Epithelial cell of proximal tubule (primary cell): ENCODE measurements at places on chromosomes 3 and 15. TPM values are rescaled to one million over a fixed set of nuclear protein-coding genes. Genes with fewer than 3 reads are reported as not detected.

DNA sequence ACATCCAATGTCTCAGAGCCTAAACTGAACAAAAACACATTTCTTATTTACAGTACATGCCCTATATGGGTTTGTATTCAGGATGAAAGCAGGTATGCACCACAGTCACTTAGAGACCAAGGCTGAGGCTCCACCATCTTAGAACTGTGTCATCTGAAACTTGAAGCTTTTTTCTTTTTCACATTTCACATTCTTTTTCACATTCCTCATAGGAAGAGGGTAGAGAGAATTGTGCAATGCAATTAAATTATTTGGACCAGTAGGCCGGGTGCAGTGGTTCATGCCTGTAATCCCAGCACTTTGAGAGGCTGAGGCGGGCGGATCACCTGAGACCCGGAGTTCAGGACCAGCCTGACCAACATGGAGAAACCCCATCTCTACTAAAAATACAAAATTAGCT, 591.0 kb downstream of the MECOM start:
- DNase-seq, result no peak

- DNase-seq, result no peak
Observed at GRCh38 chr3:121758727-121759450, 9.3 kb upstream of the GOLGB1 start.

DNA sequence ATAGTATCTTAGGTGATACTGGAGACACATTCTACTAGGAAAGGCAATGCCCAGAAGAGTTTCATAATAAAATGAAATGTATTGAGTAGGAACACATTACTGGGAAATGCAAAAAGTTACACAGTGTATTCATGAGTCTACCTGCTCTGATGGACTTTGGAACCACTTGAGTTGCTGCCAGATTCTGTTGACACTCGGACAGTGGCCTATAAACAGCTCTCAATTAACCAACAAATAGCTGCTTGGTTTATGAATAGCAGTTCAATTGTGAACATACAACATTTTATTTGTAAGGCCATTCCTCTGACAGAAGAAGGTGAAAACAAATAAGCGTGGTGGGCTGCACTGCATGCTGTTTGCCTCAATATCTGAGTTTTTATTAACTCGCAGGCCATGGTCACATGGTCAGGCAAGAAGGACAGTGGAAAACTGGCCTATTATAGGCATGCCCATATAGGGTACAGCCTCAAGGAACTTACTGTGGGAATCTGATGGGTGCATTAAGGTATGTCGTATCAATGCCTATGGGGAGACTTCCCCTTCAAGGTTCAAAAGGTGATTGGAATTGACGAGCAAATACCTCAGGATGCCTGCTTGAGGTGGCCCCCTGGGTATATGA, 66.2 kb downstream of the C3orf80 start:
- no peak for DNase-seq

ENTPD3 gene
- total RNA-seq, result 0.43 and 0.46 TPM in 2 replicates

DNA sequence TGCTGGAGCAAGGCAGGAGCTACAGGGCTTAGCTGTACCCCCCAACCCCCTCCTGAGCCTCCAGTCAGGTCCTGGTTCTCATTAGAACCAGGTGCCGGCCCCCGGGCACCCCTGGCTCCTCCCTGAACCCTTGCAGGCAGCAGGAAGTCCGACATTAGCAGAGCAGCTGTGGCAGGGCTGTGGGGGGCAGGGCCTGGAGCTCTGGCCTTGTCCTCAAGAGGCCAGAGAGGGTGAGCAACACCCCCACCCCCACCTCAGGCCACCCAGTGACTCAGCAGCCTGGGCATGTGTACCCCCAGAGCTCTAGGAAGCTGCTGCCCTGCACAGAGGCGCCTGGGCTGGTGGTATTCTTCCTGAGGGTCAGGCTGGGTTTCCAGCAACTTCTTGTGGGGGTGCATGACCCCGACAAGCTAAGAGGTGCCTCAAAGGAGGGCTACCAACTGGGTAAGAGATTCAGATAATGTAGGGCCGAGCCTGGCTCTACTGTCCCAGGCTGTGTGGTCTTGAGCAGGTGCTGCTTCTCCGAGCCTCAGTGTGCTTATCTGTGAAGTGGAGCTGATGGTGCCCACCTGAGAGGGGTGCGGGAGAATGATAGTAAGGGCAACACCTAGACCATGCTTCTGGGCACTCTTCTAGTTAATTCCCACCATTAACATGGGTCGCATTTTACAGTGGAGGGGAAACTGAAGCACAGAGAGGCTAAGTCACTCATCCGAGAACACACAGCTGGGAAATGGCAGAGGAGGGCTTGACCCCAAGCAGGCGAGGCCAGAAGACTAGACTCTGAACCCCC, 16.0 kb downstream of the H1-8 start:
- DNase-seq, result no peak

- DNase-seq, result no peak
Observed at GRCh38 chr3:63400246-63400860, 122.2 kb downstream of the SYNPR start.

LCTL gene
- total RNA-seq, result 0.23 and 0.80 TPM in 2 replicates

DNA sequence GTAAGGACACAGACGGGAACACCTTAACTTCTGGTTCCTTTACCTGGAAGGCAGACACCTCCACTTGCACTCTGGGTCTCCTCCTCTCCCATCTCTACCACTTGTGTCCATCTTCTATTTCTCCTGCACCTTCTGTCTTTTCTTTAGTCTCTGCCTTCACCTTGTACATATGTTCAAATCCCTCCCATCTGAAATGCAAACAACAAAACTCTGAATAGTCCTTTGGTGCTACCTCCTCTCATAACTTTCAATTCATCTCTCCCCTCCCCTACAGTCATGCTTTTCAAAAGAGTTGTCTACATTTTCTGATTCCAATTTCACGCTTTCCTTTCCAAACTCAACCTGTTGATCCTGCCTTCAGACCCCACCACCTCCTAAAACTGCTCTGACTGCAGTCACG, 5.3 kb upstream of the CRABP1 start:
- DNase-seq, result no peak
